ENCODE measurements at places on chromosomes 6 and 20.
A peak's percentile ranks its signal among the peaks of the same experiment; 100 is the strongest.

DNA sequence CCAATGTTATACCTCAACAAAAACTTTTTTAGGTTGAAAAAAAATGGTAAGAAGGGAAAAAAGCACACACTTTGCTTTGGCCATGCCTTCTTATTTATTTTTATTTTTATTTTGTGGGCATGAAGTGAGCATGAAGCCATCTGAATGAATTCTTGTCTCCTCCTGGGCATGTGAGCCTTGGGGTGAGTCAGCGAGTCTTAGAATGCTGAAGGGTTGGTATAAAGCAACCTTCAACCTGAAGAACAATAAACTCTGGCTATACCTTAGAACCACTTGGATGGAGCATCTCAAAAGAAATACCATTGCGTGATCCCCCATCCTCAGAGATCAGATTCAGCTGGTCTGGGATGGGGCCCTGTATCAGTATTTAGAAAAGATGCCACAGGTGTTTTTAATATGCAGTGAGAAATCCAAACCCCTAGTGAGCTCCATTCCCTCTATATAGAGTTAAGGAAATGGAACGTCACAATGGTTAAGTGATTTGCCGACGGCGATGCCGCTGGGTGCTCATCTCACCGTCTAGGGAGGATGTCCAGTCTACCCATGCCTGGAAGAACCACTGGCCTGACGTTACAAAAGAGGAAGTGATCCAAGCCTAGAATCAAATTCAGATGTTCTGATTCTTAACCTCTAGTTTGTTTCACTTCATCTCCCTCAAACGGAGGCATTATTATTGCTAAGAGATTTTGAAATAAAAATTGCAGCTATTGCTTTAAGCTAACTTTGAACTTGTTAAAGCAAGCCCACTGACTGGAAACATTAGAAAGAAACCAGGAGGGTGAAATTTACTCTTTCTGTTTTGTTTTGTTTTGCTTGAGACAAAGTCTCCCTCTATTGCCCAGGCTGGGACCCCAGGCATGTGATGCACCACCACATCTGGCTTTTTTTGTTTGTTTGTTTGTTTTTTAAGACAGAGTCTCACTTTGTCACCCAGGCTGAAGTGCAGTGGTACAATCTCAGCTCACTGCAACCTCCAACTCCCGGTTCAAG lies 67.1 kb downstream of the EDN1 start:
- DNase-seq, result no peak

DNA sequence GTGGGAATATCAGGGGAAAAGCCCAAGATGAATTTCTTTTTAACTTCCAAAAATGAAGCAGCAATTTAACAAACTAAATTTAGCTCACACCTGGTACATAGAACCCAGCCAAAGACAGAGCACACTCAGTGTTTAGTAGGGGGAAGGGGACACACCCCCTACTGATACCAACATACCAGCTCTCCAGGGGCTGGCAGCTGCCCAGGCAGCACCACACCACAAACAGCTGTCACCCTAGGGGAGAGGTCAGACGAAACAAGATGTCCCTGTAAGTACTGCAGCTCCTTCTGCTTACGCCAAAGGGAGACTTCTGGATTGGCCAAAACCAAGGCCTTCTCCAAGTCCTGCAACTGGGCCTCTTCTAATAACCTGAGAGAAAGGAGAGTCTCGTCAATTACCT lies 26.0 kb downstream of the MDN1 start:
- peak; percentile 47 for DNase-seq

DNA sequence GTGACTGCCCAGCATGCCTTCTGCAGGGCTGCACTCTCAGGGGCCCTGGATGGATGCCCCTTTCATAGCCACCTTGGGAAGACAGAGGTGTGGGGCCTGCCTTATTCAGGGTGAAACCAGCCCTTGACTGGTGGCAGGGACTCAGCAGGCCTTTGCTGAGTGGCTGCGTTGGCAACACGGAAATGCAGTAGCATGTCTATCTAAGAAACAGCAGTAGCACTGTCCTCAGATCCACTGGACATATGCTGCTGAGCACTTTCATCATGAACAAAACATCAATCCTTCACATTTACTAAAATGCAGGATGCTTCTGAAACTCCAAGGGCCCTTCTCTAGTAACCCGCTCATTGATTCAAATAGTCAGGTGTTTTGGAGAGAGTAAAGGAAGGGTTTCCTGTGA lies 4.9 kb upstream of the TBXT start:
- no peak for DNase-seq

GRCh38 chr6:44699082-44699481 lies 311.6 kb downstream of the CDC5L start:
- DNase-seq, result no peak

GRCh38 chr6:157155804-157156203 lies 167.5 kb downstream of the TMEM242 start:
- no peak for DNase-seq

- DNase-seq, result no peak
These were observed 13.0 kb downstream of the MOXD1 start for GRCh38 chr6:132388291-132388690.

DNA sequence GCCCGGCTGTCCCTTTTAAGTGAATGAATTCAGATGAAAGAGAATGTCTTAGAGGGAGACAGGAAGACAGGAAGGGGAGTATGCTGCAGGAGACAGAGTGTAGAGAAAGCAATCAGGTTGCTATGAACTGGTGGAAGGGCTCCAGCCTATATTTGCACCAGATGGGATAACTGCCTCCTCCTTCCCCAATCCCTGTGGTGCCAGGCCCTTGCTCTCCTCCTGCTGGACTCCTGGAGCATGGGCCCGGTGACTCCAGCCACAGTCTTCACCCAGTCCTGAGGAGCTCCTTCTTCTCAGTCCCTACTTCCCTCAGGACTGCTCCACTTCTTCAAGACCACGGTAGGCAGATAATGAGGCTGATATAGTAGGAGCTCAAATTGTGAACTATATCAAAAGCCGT lies 91.8 kb downstream of the TMEM200A start:
- no peak for DNase-seq

- DNase-seq, result no peak
These were observed 62.1 kb downstream of the OLIG3 start for GRCh38 chr6:137432054-137432611.

DNA sequence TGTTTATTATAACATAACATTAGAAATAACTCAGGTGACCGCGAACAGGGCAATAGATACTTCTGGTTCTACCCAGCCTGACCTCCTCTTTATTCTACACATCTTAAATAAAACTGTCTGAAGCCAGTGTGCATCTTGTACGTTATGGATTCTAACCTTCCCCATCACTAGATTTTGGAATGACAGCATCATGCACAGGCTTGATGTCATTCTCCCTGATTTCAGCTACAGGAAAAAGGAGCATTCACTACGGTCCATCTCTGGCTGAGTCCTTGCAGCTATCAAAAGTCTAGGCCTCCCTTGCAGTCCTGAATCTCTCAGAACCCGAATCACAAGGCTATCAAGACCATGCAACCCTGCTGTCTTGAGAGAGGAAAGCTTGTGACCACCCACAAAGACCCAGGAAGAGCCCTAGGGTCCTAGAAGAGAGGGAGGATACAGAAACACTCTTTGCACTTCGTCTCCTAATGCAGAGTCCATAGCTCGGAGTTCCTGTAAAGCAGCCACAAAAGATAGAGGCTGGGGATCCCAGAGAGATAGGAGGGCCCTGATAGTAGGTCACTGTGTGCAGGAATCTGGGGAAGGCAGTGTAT lies 845 bp downstream of the HLA-DPA1 start:
- DNase-seq, result no peak

DNA sequence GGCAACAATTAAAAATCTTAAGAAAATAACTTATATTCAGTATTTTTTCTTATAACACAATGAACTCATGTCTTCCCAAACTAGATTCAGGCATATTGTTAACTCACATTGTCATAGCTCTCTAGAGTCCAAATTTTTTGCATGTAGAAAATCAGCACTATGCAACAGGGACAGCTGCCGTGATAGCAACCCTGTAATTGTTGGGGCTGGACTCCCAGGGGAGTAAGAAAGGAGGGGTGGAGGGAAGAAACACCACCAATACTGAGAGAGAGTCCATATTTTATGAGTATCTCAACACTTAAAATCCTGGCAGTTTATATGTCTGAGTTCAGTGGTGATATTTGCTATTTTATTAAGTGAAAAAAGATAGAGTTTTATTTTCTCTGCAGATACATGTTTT lies 89.6 kb upstream of the HS3ST5 start:
- DNase-seq, result no peak

- no peak for DNase-seq
These were observed 14.6 kb downstream of the ADGRB3 start for GRCh38 chr6:68649669-68650068.

DNA sequence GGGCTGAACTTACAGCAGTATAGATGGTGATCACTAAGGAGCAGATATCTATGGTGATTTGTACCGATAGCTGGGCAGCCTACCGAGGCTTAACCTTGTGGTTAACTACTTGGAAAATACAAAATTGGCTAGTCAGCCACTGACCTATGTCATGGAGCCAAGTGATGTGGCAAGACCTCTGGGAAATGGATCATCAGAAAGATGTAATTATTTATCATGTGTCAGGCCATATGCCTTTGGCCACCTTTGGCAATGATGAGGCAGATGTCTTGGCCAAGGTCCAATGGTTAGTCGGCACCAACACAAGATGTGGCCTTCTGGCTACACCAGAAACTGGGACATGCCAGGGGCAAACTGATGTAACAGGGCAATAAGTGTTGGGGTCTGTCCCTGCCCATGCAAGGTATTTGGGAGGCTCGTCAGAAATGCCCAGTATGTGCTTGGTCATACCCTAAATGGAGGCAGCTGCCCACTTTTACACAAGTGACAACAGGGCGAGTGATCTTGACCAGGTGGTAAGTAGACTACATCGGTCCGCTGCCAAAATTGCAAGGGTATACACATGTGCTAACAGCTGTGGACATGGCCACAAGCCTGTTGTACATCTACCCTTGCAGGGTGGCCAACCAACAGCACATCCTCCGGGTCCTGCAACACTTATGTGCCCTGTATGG lies 30.1 kb downstream of the HDDC2 start:
- DNase-seq, result no peak

DNA sequence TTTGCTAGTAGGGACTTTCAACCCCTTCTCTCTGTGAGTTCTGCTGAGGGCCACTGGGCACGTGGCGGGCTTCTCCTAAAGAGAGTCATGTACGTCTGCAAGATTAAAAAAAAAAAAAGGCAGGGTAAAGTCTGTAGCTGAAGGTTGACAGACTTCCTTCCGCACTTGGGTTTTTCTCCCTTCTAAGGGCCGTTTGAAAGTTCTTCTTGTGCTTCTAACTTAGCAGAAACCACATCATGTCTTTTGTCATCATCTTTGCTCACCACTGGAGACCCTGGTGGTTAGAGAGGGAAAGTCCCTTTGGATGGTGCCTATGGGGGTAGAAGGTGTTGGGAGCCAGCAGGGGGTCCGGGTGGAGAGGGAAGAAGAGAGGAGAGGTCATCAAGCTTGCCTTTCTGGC lies 31.4 kb downstream of the PRDM1 start:
- no peak for DNase-seq

DNA sequence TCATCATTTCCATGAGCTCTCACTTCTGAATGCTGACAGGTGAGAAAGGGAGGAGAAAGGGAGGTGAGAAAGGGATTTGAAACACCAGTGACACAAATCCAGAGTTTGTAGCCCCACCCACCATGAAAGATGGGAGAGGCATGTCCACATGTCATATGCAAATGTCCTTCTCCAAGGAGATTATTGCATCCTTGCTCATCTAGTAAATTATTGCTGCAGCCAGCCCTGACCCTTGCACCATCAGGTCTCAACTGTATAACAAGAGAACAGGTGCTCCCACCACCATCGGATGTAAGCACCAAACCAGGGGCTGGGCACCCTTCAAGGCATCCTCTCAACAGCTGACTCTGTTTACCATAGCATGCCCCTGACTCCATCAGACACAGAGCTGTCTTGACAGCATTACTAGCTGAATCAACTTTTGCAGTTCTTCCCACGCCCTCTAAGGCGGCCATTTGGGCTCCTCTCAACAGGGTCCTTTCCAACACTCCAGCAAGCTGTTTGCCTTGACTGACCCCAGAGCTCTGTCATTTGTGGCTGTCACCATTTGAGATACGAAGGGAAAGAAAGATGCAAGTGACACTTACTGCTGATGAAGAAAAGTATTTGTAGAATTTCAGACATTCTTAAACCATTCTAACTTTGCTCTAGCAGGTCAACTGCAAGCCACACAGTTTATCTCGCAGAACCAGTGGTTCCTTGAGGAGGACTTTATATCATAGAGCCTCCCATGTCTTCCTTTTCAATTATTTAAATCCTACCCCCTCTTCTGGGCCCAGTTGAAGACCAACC lies 14.2 kb downstream of the GFOD1 start:
- no peak for DNase-seq
